ENCODE measurements at places on chromosomes 2 and 18.
A peak's percentile ranks its signal among the peaks of the same experiment; 100 is the strongest.

DNA sequence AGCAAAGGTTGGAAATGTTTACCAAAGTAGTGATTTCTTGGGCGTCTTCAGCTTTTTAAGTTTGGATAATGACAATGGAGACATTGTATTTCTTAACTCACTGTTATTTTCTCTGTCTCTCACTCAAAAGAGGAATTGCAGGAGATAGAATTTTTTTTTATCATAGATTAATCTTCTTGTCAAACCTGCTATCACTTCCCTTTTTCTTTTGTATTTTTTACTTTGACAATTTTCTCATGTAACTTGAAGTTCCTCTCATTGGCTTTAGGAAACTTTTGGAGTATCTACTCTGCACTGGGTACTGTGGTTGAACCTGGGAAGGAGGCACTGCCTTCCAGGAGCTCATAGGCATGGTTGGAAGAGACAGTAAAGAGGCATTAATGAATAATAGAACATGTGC, 489.1 kb downstream of the CNTNAP5 start:
- DNase-seq, result no peak

- DNase-seq, result no peak
Observed at GRCh38 chr2:46157072-46157965, 139.9 kb upstream of the EPAS1 start.

GRCh38 chr2:207567671-207568070, 37.9 kb downstream of the CREB1 start:
- DNase-seq, result no peak

- no peak for DNase-seq
Observed at GRCh38 chr2:229410264-229410663, 139.2 kb upstream of the PID1 start.

GRCh38 chr18:33804258-33804657, 226.2 kb downstream of the ASXL3 start:
- no peak for DNase-seq

- no peak for DNase-seq
Observed at GRCh38 chr2:33291278-33292013, 185.0 kb upstream of the RASGRP3 start.

DNA sequence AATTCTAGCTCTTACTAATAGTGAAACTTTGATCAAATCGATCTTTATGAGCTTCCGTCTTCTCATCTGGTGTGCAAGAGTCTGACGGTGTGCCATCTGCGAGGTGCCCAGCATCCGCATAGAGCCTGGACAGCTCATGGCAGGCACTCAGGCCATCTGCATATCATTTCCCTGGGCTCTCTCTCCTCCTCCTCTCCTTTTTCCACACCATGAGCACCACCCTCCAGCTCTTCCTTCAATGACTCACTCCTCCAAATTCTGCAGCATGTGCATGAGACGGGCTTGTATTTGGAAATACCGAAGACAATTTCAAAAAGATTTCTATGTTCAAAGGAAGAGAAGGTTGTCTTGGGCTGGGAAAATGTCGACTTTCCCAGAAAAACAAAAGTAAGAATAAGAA, 161.1 kb downstream of the CCBE1 start:
- DNase-seq, result no peak

DNA sequence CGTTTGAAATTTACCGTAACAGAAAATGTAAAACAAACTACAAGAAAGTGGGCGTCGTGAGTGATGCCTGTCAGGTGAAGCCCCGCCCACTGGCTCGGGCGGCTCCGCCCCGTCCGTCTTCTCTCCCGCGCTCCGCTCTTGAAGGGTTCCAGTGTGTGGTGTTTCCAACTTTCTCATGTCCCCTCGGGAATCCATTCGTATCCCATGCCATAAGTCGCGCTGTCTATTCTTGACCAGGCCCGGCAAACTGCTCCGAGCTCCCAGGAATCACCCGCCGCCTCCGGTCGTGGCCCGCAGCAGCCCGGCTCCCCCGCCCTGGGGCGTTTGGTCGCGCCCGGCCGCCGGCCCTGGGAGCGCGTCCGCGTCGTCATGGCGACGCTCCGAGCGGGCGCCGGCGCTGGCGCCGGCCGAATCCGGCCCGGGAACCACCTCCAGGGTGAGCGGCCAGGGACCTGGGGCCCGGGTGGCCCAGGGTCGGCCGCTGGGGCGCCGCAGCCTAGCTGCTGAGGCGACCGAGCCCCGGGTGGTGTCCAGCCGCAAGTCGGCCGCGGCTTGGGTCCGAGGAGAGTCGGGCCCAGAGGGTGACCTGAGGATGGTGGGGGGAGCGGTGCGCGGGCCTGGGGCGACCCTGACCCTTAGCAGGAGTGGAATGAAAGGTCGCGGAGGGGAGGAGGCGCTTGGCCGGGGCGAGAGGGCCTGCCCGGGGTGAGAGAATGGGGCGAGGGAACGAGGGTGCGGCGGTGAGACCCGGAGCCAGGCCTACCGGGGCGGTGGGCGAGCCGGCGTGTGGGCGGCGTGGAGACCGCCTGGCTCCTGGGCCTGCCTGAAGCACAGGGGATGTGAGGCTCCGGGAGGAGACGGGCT, at the start of gene CFAP221:
CFAP221 (plus strand) TSS at position 375 of the 864 bp plus-strand sequence. CDS start 1,683 bp downstream, outside the sequence.
- DNase-seq, result peak; percentile 13

DNA sequence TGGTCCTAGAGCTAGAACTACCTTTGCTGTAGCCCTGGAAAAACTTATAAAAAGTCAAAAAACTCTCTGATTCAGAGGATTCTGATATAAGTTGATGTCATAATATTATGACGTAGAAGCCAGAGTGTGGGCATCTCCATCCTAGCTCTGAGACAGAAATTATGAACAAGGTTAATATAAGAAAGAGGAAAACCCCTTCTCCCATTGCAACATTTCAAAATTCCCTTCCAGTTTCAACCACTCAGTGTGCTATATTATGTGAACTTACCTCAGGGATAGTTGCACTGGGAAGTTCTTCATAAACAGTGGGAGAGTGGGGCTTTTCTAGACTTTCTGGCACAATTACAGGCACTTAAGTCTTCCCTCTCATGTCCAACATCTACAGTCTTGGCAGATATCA, 171.6 kb downstream of the PIK3C3 start:
- DNase-seq, result no peak

- DNase-seq, result no peak
Observed at GRCh38 chr2:74385396-74385795, 5.3 kb upstream of the DCTN1 start.
